Stimulated activated CD8-positive, alpha-beta memory T cell treated with anti-CD3 and anti-CD28 coated beads, Interleukin-4, amount 100 ng/mL, for 4 hours (primary cell): ENCODE measurements at places on chromosomes 12 and 14.

GRCh38 chr14:67943947-67944346, 124.4 kb downstream of the RAD51B start:
- DNase-seq = peak; percentile 28

- DNase-seq = no peak
Observed at GRCh38 chr12:131166717-131167116, 213.0 kb downstream of the ADGRD1 start.

- DNase-seq = no peak
Observed at GRCh38 chr14:61561657-61562276, 133.5 kb upstream of the HIF1A start.

GRCh38 chr12:52496054-52496453, 3.0 kb upstream of the KRT6A start:
- DNase-seq = no peak

GRCh38 chr12:1356285-1356684, 238.1 kb downstream of the FBXL14 start:
- DNase-seq = no peak

DNA sequence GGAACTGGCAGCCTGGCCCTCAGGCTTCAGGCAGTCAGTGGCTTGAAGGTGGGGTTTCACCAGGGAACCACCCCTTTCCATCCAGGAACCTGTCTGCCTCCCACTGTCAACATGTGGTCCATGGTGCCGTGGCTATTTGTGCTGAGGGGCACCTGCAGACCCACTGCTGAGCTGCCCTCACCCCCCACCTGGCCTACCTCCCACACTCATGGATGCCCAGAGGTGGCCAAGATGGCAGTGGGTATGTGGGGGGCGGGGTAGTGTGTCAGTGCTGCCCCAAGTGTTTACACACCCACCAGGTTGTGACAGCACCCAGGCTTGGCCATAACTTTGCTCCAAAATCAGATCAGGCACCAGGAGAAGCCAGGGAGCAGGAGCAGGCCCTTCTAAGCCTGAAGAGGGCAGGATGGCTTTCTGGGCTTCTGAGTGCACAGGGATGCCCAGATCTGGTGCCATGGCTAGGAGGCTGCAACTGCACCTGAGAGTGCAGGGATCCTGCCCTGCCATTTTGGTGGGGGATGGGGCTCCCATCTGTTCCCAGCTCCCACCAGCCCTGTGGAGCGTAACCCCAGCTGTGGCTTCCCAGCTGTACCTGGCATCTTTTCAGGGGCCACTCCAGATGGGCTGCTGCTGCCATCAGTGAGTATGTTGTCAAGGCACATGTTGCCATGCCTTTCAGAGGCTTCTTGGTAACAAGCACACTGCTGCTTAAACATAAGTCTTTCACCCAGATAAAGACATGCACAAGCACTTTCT, 263.9 kb downstream of the LRIG3 start:
- no peak for DNase-seq

GRCh38 chr12:89932954-89933353, 224.3 kb upstream of the ATP2B1 start:
- no peak for DNase-seq

DNA sequence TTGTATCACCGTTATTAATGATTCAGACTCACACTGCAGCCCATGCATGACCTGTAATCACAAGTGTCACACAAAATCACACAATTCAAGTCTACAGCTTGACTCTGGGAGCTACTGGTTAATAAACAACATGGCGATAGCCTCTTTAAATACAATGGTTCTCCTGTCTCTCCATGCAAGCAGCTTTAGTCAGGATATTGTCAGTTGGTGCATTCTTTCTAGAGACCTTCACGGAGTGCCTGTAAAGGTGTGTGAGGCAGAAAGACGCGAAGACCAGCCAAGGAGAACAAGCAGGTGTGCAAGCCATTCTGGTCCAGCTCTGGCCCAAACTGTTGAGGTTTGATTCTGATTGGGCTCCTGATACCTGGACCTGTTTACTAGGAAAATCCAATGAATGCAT, 40.0 kb upstream of the FOXN3 start:
- no peak for DNase-seq

GRCh38 chr14:95432144-95433093, 84.0 kb downstream of the SYNE3 start:
- no peak for DNase-seq

DNA sequence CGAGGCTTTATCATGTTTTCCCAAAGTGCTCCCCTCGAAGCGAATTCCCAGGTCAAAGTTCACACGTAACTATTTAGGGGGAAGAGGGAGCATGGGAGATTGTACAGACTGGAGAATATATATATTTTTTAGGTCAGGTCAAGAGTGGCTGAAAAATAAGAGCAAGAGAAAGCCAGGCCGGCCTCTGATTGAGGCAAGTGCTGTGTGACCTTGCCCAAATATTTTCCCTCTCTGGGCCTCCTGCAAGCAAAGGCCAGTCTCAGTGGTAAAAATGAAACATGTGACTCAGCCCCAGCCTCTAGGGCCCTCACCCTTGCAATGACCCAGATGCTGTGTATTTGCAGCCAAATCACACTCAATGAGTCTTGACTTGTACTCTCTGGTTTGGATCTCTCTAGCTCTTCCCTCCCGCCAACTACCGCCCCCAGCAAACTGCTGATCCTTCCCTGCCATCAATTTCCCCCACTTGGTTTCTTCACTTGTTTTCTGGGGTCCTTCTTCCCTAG, 34.1 kb downstream of the SMUG1 start:
- DNase-seq = no peak

DNA sequence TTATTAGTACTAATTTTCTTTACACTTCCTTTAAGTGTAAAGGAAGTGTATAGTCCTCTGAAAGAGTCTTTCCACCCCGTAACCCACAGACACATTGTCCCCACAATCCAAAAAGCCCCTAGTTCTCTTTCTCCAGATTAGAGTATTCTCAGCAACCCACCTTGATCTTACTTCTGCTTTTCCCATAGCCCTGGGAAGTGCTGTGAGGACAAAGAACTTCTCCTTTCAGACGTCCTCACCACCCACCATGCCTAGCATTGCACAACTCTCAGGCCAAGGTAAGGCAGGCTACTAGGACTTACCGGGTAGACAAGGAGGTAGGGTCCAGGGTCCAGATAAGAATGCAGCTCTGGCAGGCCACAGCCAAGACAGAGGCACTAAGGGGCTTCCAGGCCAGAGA, 7.4 kb downstream of the AAAS start:
- no peak for DNase-seq

DNA sequence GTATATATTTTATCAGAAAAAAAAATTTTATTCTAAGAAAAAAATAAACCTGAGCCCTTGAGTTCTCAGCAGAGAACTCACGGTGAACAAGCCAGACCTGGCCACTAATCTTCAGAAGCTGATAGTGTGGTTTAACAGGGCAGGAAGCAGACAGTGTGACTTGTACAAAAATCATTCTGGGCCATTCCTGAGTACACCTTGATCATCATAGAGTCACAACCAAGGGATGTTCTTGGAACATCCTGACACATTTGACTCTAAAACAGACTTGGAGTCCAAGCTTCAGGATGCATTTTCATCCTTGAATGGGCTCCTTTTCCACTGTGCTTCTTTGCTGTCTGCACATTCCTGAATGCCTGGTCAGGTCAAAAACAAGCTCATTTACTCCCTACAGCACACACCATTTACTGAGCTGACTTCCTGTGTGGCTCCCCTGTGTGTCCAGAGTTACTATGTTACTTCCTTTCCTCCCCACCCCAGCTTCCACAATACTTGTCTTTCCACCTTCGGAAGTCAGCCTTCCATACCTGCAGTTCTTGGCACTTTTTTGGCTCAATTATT, 112.0 kb downstream of the ANO6 start:
- no peak for DNase-seq

GRCh38 chr12:69007101-69007854, 74.3 kb upstream of the CPM start:
- DNase-seq = no peak

- no peak for DNase-seq
Observed at GRCh38 chr14:61608245-61609165, 86.8 kb upstream of the HIF1A start.

DNA sequence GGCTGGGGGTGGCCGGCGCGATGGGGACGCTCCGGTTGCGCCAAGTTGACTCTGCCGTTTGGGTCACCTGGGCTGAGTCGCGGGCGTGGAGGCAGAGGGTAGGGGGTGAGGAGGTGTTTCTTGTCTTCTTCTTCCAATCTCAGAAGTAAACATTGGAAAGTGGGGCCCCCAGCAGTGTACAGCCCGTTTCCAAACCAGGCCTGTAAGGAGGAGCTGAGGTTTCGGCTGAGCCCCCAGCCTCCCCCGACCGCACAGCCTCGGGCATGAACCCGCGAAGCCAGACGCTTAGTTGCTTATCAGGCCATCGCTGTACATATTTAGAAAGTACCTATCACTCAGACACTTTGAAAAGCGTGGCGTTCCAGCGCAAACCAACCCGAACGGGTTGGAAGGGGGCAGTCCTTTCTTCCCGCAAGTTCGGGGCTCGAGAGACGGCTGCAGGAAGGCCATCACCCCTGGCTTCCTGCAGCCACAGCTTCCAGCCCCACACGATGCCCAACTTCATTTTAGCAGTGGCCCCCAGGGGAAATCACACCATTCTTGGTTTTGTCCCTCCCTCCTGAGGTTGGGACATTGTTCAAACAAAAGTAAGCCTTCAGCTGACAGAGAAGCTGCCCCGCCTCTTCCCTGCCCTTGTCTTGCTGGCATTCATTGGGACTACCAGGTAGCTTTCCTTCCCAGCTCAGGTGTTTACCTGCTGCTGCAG, 164.1 kb downstream of the ZFP36L1 start:
- DNase-seq = no peak

- DNase-seq = no peak
Observed at GRCh38 chr12:34394211-34395055, 372.1 kb downstream of the ALG10 start.

DNA sequence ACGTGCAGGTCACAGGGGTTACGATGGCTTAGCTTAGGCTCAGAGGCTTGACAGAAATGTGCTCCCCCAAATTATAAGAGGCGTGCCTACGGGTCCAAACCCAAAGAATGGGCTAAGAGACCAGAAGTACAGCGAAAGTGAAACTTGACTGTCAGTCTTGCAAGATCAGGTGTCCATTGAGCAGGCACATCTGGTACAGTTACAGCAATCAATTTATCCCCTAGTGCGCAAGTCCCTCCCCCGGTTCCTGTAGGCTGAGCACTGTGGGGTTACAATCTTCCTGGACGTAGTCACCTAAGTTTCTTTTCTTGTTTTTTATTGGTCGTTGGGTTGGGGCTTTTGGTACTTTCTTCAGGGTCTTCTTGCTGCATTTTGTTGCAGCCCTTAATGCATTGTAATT, 134.2 kb downstream of the UNC79 start:
- DNase-seq = no peak

DNA sequence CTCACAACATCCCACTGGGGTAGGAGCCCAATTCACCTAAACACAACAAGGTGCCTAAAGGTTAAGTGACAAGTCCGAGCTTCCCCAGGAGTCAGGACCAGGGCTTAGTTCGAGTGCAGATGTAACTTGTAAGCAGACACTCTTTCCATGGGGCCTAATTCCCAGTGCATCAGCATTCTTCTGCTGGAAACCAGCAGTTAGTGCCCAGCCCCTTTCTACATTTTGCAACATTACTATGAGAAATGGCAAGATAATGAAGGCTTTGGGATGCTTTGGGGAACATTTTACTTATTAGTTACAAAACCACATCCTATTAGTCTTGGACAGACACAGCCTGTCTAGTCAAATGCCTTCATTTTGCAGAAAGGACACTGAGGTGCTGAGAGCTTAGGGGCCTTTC, 179.8 kb downstream of the CALM1 start:
- no peak for DNase-seq

DNA sequence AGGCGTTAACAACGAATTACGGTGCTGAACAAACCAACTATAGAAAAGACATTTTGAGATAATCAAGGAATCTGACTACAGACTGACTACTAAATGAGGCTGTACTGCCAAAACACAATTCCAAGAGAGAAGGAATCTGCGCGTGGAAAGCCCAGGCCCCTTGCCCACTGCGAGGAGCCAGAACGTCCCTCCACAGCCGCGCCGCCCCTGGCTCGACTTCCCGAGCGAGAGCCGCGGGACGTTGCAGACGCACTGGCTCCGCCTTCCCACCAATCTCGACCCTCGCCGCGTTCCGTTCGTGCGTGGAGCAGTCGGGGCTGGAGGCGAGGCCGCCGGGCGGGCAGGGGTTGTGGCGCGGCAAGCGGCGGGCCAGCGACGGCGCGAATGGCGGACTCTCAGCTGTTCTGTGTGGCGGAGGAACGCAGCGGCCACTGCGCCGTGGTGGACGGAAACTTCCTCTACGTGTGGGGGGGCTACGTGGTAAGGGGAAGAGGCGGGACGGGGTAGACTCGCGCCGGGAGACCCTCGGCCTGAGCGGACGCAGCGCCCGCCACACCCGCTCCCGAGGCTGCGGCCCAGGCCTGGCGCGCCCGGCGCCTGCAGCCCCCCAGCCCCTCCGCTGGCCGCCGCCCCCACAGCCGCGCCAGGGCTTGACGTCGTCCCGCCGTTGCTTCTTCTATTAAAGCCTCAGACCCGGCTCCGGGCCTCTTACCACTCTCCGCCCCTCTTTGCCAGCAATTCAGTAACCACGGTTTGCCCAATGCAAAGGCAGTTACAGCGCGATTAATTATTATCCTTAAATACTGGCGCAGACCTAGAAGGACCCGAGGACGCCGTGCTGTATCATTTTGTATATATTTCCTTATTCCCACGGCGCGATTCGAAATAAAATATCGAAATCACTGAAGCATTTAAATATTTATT, at the start of gene KLHDC1:
Gene KLHDC1 (plus strand): TSS at position 310 of the 924 bp plus-strand sequence. CDS start 75 bp downstream, at position 385.
- peak; percentile 44 for DNase-seq

- no peak for DNase-seq
Observed at GRCh38 chr12:104721039-104721405, 237.1 kb downstream of the SLC41A2 start.

- no peak for DNase-seq
Observed at GRCh38 chr12:15336768-15337553, 14.7 kb downstream of the PTPRO start.

DNA sequence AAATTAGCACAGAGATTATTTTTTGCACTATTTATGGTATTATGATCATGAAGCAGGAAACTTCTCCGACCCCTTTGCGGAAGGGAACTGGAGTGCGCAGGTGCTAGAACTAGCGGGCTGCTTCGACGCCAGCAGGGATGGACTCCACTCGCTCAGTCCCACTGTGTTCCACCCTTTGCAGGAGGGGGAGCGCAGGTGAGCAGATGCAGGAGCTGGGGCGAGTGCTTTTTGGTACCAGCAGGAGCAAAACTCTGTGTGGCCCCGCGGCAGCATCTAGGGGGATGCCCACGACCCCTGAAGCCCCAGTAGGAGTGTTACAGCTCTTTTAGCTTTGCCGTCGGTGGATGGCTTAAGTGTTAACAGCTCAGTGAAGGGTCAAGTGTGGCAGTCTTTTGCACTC, 113.9 kb downstream of the TMEM132D start:
- no peak for DNase-seq

- no peak for DNase-seq
Observed at GRCh38 chr14:57461777-57462320, 31.8 kb downstream of the CCDC198 start.
